Uterus (tissue), 4 donors: ENCODE measurements at places on chromosomes 3 and 15. TPM values are rescaled to one million over a fixed set of nuclear protein-coding genes. Genes with fewer than 3 reads are reported as not detected.

SEMA5B gene
- total RNA-seq, result 4.5 TPM

CPNE4 gene
- not detected for total RNA-seq

DNA sequence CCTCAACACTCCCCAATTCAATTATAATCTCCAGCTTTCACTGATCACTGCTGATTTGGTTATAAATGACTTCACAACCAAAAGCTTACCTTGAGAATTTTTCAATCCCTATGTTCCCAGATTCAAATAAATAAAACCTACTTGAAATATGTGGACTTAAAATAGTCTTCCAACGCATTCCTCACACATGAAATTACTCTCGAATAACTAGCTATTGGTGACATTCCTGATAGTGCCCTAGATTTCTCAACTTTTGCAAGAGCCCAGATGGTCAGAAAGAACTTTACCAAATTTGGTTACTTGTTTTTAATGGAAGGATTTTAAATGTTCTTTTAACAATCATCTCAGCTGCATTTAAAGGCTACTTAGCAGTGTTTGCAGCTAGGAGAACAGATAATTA lies 605.5 kb downstream of the FHIT start:
- no peak overlapping the region for H3K4me3 ChIP-seq
- no peaks in the 10 kb centered on the region for H3K36me3 ChIP-seq
- DNase-seq, result no peak
- no peaks in the 10 kb centered on the region for H3K4me1 ChIP-seq

GRCh38 chr3:43958005-43958770 lies 267.4 kb downstream of the ABHD5 start:
- H3K4me1 ChIP-seq, result no peaks in the 10 kb centered on the region
- no peaks in the 10 kb centered on the region for H3K36me3 ChIP-seq
- no peaks in the 10 kb centered on the region for H3K27me3 ChIP-seq
- DNase-seq, result no peak

DNA sequence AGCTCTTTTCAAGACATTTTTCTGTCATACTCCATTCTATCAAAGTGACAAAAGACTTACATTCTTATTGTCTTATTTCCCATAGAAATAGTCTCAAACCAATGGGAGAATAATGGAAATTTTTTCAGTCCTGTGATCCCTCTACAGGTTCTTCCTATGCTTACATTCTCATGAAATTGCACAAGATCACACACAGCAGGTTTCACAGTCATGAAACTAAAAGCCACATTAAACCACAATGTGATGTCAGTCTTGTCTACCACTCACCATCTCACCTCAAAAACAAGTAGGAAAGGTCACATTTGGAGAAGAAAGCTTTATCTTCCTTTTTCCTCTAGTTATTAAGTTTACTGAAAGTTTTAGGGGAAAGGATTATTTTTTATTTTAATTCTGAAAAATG lies 161.0 kb upstream of the RORA start:
- no peaks in the 10 kb centered on the region for H3K27me3 ChIP-seq
- H3K4me1 ChIP-seq, result no peaks in the 10 kb centered on the region

GRCh38 chr3:186094696-186095425 lies 14.0 kb downstream of the ETV5 start:
- no peak overlapping the region for H3K27ac ChIP-seq
- no peaks in the 10 kb centered on the region for H3K4me1 ChIP-seq
- DNase-seq, result no peak
- no peak overlapping the region for H3K4me3 ChIP-seq
- H3K36me3 ChIP-seq, result no peaks in the 10 kb centered on the region

DNA sequence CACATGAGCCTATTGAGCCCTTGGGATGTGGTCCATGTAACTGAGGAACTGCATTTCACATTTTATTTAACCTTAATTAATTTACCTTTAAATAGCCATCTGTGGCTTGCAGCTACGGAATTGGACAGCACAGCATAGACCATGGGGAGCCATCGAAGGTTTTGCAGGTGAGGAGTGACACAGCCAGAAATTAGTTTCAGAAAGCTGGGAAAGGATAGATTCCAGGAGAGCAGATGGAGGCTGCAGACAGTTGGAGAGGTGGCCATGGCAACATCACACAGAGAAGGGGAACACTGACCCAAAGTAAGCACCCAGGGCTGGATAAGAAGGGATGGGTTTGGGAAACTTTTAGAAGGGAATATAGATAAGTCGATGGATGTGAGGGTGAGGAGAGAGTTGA lies 100.1 kb upstream of the SLC6A11 start:
- H3K27me3 ChIP-seq, result no peaks in the 10 kb centered on the region
- H3K4me3 ChIP-seq, result no peak overlapping the region
- no peaks in the 10 kb centered on the region for H3K36me3 ChIP-seq
- no peak overlapping the region for H3K27ac ChIP-seq
- no peak for DNase-seq

- DNase-seq, result no peak
- H3K4me1 ChIP-seq, result no peaks in the 10 kb centered on the region
- no peaks in the 10 kb centered on the region for H3K36me3 ChIP-seq
- no peaks in the 10 kb centered on the region for H3K27me3 ChIP-seq
- H3K27ac ChIP-seq, result peak overlapping the region; percentile 71
These were observed 153.1 kb downstream of the TNIK start for GRCh38 chr3:171307046-171307585.

- H3K36me3 ChIP-seq, result no peaks in the 10 kb centered on the region
- no peak overlapping the region for H3K4me3 ChIP-seq
- H3K27ac ChIP-seq, result no peak overlapping the region
- no peaks in the 10 kb centered on the region for H3K4me1 ChIP-seq
These were observed 907.4 kb downstream of the NTRK3 start for GRCh38 chr15:87349181-87349580.

- H3K36me3 ChIP-seq, result no peaks in the 10 kb centered on the region
- no peaks in the 10 kb centered on the region for H3K4me1 ChIP-seq
These were observed 5.2 kb downstream of the SLC49A4 start for GRCh38 chr3:122800031-122800430.

DNA sequence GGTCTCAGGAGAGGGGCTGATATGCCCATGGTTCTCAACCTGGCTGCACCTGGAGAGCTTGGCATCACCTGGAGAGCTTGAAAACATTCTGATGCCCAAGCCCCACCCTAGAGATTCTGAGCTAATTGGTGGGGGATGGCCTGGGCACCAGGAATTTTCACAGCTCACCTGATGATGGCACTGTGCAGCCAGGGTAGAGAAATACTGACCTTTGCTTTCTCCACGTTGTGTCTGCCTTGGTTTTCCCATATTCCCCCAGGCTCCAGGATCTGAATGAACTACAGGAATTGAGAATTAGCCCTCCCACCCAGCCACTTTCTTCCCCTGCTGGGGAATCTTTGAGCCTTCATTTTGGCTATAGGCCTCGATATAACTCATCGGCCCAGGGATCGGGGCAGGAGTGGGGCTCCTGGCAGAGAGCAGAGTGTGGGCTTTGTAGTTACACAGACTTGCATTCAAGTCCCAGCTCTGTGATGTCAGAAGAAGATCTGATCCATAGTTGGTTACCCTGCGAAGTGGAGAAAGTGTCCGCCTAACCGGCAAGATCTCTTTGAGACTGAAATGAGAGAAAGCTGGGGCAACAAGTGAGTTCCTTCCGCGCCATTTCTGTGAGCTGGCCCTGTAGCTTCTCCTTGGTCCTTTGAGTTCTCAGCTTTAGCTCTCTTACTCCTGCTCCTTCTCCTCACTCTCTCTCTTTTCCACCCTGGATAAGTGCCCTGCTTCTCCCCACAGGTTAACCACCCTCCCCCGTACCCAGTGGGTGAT lies 33.1 kb upstream of the UBE2Q2 start:
- no peak for DNase-seq
- no peaks in the 10 kb centered on the region for H3K4me1 ChIP-seq
- H3K36me3 ChIP-seq, result no peaks in the 10 kb centered on the region
- H3K27ac ChIP-seq, result no peak overlapping the region

DNA sequence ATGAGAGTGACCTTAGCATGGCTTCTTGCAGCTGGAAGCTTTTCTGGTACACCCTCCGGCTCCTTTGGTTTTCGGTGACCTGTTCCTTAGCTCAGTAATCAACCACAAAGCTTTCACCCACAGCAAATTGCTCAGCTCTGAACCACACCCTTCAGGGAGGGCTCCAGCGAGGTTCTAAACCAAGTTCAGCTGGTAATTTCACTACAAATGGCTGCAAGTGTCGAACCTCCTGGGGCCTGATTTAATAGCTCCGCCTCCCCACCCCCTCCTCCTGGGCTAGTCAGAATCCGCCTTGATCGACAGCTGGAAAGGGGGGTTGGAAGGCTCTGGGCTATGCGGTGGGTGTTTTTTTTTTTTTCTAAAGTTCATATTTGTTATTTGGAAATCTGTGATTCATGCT lies 150.9 kb upstream of the MCTP2 start:
- no peak for DNase-seq
- H3K27ac ChIP-seq, result no peak overlapping the region
- H3K4me3 ChIP-seq, result no peak overlapping the region
- H3K36me3 ChIP-seq, result no peaks in the 10 kb centered on the region
- H3K4me1 ChIP-seq, result peaks cover 12% of the 10 kb centered on the region

DNA sequence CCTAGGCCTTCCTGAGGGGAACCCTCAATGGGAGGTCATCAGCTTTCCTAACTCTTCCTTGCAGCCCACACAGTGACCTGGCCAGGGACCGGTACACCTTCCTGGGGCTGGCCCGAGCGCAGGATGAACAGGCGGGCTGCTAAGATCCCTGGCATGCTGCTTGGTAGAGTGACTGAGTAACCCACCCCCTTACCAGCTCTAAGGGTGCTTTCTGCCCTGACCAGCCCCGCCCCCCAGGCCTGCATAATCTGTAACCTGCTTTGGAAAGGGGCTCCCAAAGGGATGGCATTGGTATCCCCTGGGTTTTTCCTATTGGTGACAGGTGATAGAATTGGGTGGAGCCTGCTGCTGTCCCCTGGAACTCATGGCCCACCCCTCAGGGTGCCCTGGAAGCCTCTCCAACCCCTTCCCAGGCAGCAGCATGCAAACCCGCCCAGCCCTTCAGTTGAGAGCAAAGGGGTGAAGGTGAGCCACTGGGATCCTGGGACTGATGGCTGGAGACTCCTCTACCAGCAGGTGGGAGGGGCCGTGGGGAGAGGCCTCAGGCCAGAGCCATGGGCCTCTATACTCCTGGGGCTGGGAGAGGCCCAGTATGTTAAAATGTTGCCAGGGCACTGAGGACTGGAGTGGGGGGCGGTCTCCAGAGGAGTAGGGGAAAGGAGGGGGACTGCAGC lies 11.1 kb upstream of the KIF7 start:
- DNase-seq, result no peak
- no peaks in the 10 kb centered on the region for H3K36me3 ChIP-seq
- H3K4me3 ChIP-seq, result no peak overlapping the region
- H3K27ac ChIP-seq, result peak overlapping the region; percentile 89
